ENCODE measurements at places on chromosomes 1 and 21.

GRCh38 chr1:61812916-61813315 lies 70.6 kb downstream of the PATJ start:
- DNase-seq, result no peak

GRCh38 chr1:183040547-183040971 lies 17.3 kb downstream of the LAMC1 start:
- DNase-seq, result no peak

- DNase-seq, result no peak
Observed at GRCh38 chr1:151197863-151198253, 494 bp upstream of the PIP5K1A start.

- DNase-seq, result no peak
Observed at GRCh38 chr1:119353836-119354235, 14.7 kb upstream of the HAO2 start.

DNA sequence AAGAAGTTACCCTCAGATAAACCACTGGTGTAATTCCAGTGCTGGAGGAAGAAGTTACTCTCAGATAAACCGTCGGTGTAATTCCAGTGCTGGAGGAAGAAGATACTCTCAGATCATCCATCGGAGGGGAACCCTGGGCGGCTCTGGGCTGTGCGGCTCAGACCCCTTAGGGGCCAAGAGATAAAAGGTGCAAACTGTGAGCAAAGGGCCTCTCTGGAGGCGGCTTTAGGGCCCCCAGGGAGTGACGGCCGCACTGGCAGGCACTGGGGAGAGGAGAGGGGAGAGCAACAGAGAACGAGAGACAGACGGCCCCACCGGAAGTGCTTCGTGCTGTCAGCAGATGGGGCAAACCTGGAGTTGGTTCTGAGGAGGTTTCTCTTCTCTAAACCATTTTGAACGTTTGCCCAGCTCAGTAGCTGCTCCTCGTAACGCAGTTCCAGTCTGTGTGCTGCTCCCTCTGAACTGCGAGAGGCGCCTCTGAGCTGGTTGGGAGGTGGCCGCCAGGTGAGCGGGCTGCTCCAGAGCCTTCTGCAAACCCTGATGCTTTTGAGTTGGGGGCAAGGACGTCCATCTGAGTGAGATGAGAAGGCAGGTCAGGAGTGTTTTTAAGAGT lies 62.6 kb upstream of the COL6A1 start:
- no peak for DNase-seq

GRCh38 chr1:13990939-13991338 lies 291.0 kb downstream of the PRDM2 start:
- no peak for DNase-seq

DNA sequence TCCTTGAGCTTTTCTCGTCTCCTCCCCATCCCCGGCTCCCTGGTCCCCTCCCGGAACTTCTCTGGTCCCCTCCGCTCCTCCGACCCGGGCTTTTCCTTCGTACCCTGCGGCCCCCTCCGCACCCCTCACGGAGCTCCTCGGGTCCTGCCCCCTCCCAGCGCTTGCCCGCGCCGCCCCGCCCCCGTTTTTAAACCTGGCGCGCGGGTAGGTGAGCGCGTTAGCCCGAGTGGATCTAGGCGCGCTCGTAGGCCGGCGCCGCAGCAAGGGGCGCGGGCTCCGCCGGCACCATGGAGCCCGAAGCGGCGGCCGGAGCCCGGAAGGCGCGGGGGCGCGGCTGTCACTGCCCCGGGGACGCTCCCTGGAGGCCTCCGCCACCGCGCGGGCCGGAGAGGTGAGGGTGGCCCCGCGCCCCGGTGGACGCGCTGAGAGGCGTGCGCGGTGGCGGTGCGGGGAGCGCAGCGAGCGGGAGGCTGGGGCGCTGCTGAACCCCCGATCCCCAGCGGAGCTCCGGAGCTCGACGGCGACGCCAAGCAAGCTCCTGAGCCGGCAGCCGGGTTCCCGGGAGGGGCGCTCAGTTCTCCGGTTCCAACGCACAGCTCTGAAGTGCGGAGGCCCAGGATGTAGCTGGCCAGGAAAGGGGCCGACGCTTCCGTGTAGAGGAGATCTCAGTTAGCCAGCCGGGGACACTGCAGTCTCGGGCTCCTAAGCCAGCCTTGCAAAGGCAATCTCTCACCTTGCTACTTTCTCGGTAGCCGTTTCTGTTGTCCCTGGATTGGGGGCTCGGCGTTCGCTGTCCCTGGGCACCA lies at the start of gene RIPPLY3:
Gene RIPPLY3, plus strand, starts transcription at position 217 of the 806 bp plus-strand sequence. Its CDS starts 71 bp downstream, at position 288.
- no peak for DNase-seq

DNA sequence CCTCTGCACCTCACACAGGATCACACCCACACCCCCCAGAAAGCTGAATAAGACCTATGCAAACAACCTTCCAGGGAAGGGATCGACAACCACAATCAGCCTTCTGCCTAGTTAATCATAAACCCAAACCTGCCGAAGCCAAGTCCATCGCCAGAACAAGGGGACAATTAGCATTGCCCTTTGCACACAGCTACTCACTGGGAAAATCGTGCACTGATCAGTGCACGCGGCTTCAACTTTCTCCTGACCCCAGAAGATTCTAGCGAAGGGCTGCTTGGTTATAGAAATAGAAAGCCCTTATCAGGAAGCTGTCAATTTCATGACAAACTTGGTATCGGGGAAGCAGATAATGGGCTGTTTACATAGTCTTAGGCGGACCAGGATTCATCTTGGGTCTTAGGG lies 29.5 kb downstream of the RUNX1 start:
- no peak for DNase-seq

GRCh38 chr1:7437036-7437435 lies 334.1 kb upstream of the VAMP3 start:
- no peak for DNase-seq

GRCh38 chr1:67646145-67647035 lies 38.6 kb upstream of the GADD45A start:
- no peak for DNase-seq

DNA sequence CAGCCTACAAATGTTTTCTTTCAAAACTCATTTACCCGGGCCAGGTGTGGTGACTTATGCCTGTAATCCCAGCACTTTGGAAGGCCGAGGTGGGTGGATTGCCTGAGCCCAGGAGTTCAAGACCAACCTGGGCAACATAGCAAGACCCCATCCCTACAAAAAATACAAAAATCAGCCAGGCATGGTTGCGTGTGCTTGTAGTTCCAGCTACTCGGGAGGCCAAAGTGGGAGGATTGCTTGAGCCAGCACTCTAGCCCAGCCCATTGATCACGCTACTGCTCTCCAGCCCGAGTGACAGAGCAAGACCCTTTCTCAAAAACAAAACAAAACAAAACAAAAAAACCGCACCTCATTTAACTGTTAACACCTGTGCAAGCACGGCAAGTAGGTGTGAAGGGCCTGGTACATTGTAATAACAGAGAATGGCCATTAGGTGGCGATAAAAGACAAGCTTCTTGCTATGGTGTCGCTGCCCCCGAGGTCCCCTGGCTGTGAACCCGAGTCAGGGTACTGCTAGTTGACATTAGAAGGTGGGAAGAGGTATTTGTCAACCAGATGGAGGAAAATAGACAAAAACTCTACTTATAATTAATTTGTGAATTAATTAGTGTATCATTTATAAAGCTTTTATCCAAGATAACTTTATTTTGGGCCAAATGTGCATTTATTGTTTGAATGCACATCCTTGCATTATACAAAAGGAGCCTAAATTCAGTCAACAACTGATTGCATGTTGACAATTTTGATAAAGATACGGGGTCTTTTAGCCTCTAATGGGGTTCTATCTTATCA lies 66.5 kb downstream of the SH3BGR start:
- peak; percentile 5 for DNase-seq

- no peak for DNase-seq
Observed at GRCh38 chr1:8155528-8156186, 129.5 kb upstream of the ERRFI1 start.

DNA sequence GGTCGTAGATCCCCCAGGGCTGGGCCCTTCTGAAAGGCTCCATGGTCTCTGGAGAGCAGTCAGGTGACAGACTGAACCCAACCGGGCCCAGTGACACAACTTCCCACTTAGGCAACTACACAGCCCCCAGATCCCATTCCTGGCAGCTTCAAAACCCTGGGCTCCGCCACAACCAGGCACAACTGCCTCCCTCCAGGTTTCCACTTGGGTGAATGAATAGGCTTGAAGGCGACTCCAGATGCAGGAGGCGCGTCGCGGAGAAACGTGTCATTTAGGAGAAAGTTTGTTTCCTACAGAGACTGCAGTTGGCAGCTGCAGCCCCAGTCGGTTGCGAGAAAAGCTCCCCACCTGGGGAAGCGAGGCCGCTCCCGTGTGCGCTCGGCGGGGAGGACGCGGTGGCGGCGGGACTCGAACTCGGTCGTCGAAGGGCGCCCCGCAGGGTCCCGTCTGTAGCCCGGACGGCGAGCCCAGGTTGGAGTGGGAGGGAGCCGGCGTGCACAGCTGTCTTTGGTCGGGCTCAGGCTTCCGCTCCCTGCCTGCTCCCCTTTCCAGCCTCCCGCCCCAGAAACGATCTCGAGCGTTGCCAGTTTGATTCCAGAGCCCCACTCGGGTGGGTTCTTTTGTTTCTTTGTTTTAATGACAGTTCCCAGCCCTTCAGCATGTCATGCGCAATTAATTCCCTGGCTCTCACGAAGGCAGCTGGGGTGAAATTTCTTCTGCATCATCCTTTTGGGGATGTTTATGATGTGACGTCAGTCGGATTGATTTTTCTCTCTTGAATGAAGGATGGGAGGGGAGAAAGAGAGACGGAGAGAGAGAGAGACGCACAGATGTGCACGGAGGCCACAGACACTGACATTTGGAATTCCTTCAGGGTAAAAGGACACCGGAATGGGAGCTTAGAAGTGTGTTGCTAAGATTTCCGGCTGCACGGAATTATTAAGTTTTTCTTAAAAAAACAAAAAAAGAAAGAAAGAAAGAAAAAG lies 862 bp upstream of the SGIP1 start:
- DNase-seq, result no peak

GRCh38 chr1:113416496-113416895 lies 26.2 kb downstream of the MAGI3 start:
- no peak for DNase-seq

DNA sequence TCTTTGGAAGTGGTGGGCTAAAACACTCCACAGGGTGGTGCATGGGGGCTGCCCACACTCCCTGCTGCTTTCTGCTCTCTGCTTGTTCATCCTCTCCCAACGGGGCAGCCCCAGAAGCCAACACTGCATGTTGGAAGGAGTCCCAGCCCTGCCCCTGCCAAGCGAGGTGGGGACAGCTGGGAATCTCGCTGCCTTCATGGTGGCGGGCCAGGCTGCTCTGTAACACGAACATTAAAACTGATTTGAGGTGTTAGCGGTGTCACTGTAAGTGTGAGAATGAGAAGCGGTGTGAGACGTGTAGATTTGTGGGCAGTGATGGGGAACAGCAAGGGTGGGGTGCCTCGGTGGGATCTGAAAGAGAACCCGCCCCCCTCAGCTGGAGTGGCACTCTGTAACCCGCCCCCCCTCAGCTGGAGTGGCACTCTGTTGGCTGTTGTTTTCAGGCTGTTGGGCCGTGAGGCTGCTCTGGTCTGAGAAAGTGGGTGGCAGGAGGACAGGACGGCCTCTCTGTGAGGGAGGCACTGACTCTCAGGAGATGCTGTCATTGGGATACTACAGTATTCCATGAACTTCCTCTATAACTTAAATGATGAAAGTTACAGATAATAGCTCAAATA lies 80.9 kb downstream of the PCBP3 start:
- DNase-seq, result no peak

DNA sequence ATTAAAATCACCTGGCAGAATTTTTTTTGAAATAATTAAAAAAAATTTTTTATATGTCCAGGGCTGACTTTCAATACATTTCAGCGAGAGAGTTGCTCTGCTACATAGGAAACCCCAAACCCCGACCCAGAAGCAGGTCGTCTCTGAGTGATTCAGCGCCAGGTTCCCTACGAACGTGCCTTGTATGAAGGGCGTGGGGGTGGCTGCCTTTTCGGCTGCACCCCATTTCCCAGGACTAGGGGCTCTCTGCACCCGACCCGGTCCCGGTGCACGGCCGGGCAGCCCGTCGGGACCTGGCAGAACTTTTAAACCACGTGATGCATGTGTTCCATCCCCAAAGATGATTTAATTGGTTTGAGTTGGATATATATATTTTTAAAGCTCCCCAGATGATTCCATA lies 15.8 kb upstream of the SCYL3 start:
- DNase-seq, result no peak

GRCh38 chr21:34967509-34968289 lies 81.4 kb downstream of the RUNX1 start:
- no peak for DNase-seq

- no peak for DNase-seq
Observed at GRCh38 chr1:107276247-107276646, 135.4 kb downstream of the NTNG1 start.

DNA sequence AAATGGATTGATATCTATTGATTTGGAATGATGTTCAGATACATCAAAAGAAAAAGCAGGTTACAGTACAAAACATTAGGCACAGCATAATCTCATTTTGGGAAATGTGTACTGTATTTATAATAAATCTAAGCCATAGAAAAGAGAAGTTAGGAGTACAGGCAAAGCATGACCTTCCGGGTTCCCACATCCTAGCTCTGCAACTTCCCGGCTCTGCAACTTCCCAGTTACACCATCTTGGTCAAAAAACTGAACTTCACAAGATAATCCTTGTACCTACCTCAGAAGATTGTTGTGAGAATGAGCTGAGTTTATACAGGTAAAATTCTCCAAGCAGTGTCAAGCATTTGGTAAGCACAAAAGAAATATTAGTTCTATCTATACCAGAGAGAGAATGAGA lies 21.7 kb upstream of the SLC44A3 start:
- no peak for DNase-seq

DNA sequence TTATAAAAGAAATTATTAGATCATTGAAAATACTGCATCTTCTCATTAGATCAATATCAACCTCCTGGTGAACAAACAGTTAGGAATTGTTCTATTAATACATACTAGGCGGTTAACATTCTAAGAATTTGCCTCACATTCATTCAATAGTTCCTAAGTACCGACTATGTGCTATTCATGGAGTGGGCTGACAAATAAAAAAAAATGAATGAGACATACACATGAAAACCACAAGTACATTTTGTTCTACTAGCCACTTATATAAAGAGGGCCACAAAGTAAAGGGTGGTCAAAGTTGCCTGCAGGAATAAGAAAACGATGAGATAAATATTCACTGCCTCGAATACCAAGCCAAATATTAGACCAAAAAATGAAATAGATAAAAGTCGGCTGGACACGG lies 294.4 kb downstream of the SDCCAG8 start:
- no peak for DNase-seq

Data from stimulated activated CD8-positive, alpha-beta memory T cell treated with anti-CD3 and anti-CD28 coated beads, Interleukin-4, amount 100 ng/mL, for 4 hours (primary cell).